ENCODE measurements at places on chromosomes 1 and 21. TPM values are rescaled to one million over a fixed set of nuclear protein-coding genes. Genes with fewer than 3 reads are reported as not detected.

- DNase-seq = no peak
Observed at GRCh38 chr1:226157761-226158316, 28.7 kb downstream of the ACBD3 start.

The CELA2B gene
- not detected for polyA plus RNA-seq

DNA sequence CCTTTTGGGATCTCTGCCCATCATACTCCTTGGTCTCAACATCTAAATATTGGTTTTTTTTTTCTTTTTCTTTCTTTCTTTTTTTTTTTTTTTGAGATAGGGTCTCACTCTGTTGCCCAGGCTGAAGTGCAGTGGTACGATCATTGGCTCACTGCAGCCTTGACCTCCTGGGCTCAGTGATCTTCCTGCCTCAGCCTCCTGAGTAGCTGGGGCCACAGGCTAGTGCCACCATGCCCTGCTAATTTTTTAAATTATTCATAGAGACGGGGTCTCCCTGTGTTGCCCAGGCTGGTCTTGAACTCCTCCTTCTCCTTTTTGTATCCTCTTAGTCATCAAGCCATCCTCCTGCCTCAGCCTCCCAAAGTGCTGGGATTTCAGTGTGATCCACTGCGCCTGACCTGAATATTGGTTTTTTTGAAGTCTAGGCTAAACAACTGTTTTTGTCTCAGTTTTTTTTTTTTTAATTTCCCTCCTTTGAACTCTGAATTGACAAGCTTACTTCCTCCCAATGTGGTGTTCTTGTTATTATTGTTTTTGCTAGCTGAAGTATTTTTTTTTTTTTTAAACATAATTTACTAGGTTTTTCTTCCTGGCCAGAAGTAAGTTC is 30.9 kb downstream of the MAPKAPK2 start:
- no peak for DNase-seq

The CAPN8 gene
- polyA plus RNA-seq = not detected

GRCh38 chr1:225525377-225525776 is 97.5 kb upstream of the LBR start:
- DNase-seq = no peak

DNA sequence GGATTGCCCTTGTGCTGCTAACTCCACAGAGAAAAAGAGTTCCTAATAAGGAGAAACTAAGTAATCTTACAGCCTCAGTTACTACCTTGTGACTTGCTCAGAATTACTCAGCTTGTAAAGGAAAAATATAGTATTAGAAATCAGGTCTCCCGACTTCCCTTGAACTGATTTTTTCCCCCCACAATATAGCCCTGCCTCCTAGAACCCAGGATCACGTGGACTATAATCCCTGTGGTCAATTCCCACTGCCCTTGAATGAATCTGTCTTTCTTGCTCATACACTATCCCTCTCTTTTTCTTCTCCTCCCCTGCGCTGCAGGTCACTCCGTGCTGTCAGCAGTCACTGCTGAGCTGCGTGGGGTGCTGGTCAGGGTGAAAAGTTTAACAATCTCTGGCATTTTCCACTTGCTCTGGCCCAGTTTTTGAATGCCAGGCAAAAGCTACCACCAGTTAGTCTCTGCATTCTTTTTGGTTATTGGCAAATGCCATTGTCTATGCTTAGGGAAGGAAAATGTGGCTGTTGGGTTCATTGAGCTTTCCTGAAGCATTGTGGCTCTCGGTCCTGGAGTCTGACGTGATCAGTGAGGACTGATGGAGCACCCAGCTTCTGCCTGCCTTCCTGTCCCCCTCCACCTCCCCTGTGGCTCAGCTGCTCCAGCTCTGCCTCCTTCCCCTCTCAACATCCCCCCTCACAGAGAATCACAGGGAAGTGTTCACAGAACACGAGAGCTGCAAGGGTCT is 1.9 kb upstream of the MYOC start:
- DNase-seq = peak; percentile 44

DNA sequence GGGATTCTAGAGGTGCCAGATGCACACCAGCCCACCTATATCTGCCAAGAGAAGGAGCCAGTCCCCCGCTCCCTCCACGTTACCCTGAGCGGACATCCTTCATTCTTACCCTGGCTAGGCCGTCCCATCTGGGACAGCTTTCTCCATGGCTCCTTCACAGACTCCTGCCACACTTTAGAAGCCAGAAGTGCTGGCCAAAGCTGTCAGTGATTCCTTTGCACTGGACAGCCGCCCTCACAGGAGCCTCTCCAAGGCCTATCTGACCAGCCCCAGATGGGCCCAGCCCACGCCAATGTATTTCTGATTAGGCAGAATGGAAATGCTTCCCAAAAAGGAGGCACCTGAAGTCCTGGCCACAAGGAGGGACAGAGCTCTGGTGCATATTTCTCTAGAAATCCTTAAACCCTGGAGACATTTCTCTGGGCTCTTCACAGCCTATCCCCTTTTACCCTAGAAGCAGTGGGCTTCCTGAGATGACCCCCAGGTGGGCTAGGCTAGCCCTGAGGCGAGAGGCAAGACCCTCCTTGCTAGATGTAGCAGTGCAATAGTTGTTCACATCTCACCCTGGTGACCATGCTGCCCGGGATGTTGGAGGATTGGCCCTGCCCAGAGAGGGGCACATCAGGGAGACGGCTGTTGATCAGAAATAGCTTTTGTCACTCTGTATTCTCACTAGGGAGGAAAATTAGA is 44.1 kb downstream of the RASSF5 start:
- DNase-seq = no peak

The HSD3B1 gene
- polyA plus RNA-seq = not detected

All from heart left ventricle (tissue), 16 donors.